Naive thymus-derived CD4-positive, alpha-beta T cell (primary cell): ENCODE measurements at places on chromosomes 13 and 19.

- no peak overlapping the region for H3K27ac ChIP-seq
- DNase-seq: no peak
- H3K4me1 ChIP-seq: no peaks in the 10 kb centered on the region
- H3K27me3 ChIP-seq: peaks cover 3% of the 10 kb centered on the region
- no peaks in the 10 kb centered on the region for H3K36me3 ChIP-seq
Observed at GRCh38 chr13:110302997-110303396, 4.0 kb downstream of the COL4A1 start.

- H3K27me3 ChIP-seq: no peaks in the 10 kb centered on the region
- H3K4me3 ChIP-seq: no peak overlapping the region
- no peaks in the 10 kb centered on the region for H3K36me3 ChIP-seq
- H3K27ac ChIP-seq: no peak overlapping the region
Observed at GRCh38 chr13:67408798-67409197, 178.7 kb upstream of the PCDH9 start.

DNA sequence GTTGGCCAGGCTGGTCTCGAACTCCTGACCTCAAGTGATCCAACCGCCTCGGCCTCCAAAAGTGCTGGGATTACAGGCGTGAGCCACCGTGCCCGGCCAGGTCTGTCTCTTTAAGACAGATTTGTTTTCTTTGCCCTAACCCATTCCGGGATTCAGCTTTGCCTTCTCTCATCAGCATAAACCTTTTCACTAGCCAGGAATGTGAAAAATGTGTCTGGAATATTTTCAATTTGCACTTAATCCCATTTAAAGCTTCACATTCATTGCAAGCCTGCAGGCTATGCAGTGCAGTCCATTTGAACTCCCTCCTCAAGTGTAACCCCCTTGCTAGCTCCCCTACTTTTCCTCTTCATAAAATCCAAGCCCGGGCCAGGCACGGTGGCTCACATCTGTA, 880 bp upstream of the TMEM160 start:
- H3K27ac ChIP-seq: no peak overlapping the region
- H3K36me3 ChIP-seq: no peaks in the 10 kb centered on the region

DNA sequence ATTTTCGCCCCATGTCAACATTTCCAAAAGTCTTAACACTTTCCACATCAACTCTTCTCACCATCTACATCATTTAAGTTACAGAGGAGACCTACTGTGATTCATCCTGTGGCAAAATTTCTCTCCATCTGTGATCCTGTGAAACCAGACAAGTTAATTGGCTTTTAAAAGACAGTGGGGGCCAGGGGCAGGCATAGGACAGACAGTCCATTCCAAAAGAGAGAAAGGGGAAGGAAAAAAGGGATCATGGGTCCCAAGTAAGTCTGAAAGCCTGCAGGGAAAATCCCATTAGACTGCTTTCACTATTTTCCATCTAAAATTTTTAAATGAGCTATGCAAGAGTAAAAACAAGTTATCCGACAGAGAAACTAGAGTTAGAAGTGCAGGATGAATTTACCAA, 121.0 kb downstream of the MRPL57 start:
- no peaks in the 10 kb centered on the region for H3K36me3 ChIP-seq
- H3K4me3 ChIP-seq: peak overlapping the region; percentile 90
- DNase-seq: no peak
- peaks cover 15% of the 10 kb centered on the region for H3K4me1 ChIP-seq
- peak overlapping the region; percentile 44 for H3K27ac ChIP-seq

GRCh38 chr13:43054803-43055802, 31.7 kb downstream of the DNAJC15 start:
- peak overlapping the region; percentile 62 for H3K4me3 ChIP-seq
- H3K27ac ChIP-seq: peak overlapping the region; percentile 78
- H3K27me3 ChIP-seq: no peaks in the 10 kb centered on the region
- no peaks in the 10 kb centered on the region for H3K36me3 ChIP-seq
- peak; percentile 46 for DNase-seq

- H3K4me1 ChIP-seq: no peaks in the 10 kb centered on the region
- H3K27ac ChIP-seq: no peak overlapping the region
- H3K36me3 ChIP-seq: no peaks in the 10 kb centered on the region
- DNase-seq: no peak
Observed at GRCh38 chr19:18802354-18802753, 11.2 kb upstream of the COMP start.

GRCh38 chr13:50198508-50198907, 183.3 kb downstream of the KCNRG start:
- no peak overlapping the region for H3K4me3 ChIP-seq
- H3K27ac ChIP-seq: no peak overlapping the region
- H3K36me3 ChIP-seq: no peaks in the 10 kb centered on the region
- no peaks in the 10 kb centered on the region for H3K27me3 ChIP-seq
- no peaks in the 10 kb centered on the region for H3K4me1 ChIP-seq

GRCh38 chr19:57949296-57949695, 1.8 kb upstream of the ZNF256 start:
- no peak overlapping the region for H3K4me3 ChIP-seq
- peaks cover 6% of the 10 kb centered on the region for H3K4me1 ChIP-seq
- H3K27me3 ChIP-seq: no peaks in the 10 kb centered on the region

DNA sequence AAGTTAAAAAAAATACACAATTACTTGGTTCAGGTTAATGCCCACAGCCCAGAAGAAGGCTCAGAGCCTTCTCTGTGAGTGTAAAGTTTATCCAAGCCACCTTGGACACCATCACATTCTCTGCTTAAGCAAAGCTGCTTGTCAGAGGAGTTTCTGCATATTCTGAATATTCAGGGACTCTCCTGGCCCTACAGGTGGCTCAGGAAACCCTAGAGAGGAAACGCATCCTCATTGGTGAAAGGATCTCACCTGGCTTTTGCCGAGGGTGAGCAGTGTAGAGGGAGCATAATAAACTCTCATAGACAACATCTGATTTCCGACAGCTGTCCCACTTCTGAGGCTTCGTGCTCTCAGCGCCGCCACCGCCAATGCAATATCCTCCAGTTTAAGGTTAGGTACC, 239.9 kb upstream of the TSHZ3 start:
- no peak for DNase-seq
- no peaks in the 10 kb centered on the region for H3K4me1 ChIP-seq
- H3K27me3 ChIP-seq: no peaks in the 10 kb centered on the region
- no peak overlapping the region for H3K27ac ChIP-seq

GRCh38 chr19:35919306-35919705, 11.2 kb upstream of the TYROBP start:
- no peaks in the 10 kb centered on the region for H3K4me1 ChIP-seq
- no peak for DNase-seq
- H3K27me3 ChIP-seq: no peaks in the 10 kb centered on the region
- H3K36me3 ChIP-seq: no peaks in the 10 kb centered on the region
- H3K27ac ChIP-seq: no peak overlapping the region
- no peak overlapping the region for H3K4me3 ChIP-seq

GRCh38 chr13:44104197-44104490, 224.4 kb downstream of the LACC1 start:
- no peaks in the 10 kb centered on the region for H3K36me3 ChIP-seq
- no peak for DNase-seq
- no peak overlapping the region for H3K27ac ChIP-seq
- H3K4me3 ChIP-seq: no peak overlapping the region

DNA sequence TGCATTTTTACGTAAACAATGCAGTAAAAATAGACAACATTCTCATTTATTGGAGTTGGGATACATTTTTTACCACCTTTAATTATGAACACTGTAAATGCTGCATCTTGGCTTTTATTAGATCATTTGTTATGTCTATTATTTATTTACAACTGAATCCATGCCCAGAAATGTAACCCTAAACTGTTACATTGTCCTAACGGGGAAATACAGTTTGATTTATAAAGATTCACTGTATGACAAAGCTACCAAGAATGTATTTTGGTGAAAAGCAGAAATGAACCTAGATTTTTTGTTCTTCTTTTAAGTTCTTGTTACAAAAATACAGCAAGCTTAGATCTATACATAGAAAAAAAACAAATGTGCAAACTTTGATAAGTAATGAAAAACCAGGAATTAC, 1.1 kb downstream of the METTL21C start:
- no peak for DNase-seq
- H3K27ac ChIP-seq: no peak overlapping the region
- no peaks in the 10 kb centered on the region for H3K4me1 ChIP-seq
- H3K4me3 ChIP-seq: no peak overlapping the region
- H3K36me3 ChIP-seq: no peaks in the 10 kb centered on the region

DNA sequence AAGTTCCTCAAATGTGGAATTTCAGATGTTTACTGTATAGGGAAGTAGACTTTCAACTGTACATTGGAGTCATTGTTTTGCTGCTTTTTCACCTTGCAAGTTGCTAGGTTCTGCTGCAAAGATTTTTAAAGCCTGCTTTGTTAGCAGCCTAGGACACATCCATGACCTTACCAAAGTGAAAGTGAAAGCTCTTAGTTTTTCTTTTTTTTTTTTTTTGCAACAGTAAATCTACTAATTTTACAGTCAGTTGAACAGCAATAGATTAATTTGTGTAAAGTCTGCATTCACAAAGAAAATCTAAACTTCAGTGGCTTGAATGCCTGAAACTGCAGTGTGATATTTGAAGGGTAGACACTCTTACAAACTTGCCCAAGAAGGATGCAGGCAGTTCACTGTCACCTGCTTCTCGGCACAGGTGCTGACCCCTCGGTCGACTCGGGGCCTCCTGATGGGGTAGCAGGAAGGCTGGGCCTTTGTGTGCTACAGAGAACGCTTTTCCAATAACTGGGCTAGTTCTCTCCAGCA, 5.0 kb upstream of the MTIF3 start:
- H3K36me3 ChIP-seq: no peaks in the 10 kb centered on the region
- H3K4me1 ChIP-seq: peaks cover 15% of the 10 kb centered on the region
- H3K27ac ChIP-seq: peak overlapping the region; percentile 72
- H3K27me3 ChIP-seq: no peaks in the 10 kb centered on the region

DNA sequence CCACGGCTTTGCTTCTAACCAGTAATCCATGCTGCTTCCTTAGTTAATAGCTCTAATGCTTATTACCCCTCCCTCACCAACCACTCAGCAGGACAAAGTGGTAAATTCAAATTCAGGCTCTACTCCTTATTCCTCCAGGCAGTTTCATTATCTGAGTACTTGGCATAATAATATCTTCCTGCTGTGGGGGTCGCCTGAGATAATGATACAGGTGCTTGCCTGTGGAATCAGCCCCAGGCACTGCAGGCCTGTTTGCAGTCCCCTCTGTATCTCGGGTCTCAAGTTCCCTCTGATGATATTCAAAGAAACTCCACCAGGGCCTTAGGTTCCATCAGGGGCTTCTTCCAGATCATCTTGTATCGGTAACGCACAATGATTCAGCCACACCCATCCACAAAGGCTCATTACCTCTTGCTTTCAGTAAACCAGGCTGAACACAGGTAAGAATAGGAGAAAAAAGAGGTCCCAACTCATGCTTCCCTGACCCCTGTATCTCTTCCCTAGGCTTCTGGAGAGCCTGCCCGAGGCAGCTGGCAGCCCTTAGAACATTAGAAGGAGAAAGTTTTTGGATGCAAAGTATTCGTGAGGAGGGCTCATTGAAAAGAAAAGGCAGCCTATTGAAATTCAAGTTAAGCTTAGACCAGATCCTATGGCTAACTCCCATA, 14.3 kb upstream of the FOXO1 start:
- H3K27me3 ChIP-seq: no peaks in the 10 kb centered on the region
- H3K27ac ChIP-seq: no peak overlapping the region
- no peaks in the 10 kb centered on the region for H3K4me1 ChIP-seq
- no peak overlapping the region for H3K4me3 ChIP-seq
- H3K36me3 ChIP-seq: no peaks in the 10 kb centered on the region

- H3K36me3 ChIP-seq: no peaks in the 10 kb centered on the region
- no peak overlapping the region for H3K4me3 ChIP-seq
- H3K4me1 ChIP-seq: no peaks in the 10 kb centered on the region
- no peak overlapping the region for H3K27ac ChIP-seq
- no peaks in the 10 kb centered on the region for H3K27me3 ChIP-seq
- no peak for DNase-seq
Observed at GRCh38 chr13:105050686-105051085, 1484.8 kb downstream of the EFNB2 start.

DNA sequence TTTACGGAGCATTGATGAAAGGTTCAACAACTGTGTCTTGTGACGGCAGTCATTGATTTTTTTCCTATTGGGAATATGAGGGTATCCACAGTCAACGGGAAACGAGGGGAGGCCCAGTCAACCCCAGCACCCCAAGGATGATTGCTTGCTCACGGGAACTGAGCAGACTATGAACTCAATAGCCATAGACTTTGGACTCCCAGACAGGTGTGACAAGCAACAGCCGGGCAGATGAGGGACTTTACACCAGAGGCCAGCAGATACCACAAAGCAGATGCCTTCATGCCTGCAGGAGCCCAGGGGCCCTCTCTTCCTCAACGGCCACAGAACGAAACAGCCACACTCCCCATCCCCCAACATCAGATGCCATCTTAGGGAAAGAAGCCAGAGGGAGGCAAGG, 80.3 kb upstream of the FLT1 start:
- no peaks in the 10 kb centered on the region for H3K4me1 ChIP-seq
- H3K36me3 ChIP-seq: no peaks in the 10 kb centered on the region
- no peaks in the 10 kb centered on the region for H3K27me3 ChIP-seq
- no peak overlapping the region for H3K27ac ChIP-seq

DNA sequence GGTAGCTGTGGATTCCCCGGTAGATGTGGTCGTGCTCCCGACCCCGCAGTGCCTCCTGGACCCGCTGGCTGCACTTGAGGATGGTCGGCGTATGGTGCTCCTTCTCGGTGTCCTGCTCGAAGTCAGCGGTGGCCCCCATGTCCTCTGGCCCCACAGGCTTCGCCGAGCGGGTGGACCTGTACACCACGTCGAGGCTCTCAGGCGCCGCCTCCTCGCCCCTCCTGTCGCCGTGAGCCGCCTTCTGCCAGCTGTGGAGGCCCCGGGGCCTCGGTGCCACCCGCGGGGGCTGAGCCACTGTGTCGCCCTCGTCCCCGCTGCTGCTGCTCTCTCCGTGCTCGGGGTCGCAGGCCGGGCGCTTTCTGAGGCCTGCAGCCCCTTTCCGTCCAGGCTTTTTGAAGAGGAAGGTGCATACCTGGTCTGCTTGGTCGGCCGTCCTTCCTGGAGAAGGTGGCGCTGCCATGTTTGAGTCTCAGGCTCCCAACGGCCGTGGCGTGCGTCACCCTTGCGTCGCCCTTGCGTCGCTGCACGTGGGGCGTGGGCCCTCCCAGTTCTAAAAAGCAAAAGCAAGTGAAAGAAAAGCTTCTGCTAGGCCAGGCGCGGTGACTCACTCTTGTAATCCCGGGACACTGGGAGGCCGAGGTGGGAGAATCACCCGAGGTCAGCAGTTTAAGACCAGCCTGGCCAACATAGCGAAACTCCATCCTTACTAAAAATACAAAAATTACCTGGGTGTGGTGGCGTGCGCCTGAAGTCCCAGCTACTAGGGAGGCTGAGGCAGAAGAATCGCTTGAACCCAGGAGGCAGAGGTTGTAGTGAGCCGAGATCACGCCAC, at the start of gene RNF113B:
Gene RNF113B (minus strand): TSS at position 493 of the 832 bp plus-strand sequence. CDS start 33 bp downstream, at position 460.
- no peaks in the 10 kb centered on the region for H3K36me3 ChIP-seq
- H3K27me3 ChIP-seq: no peaks in the 10 kb centered on the region
- no peak within 1 kb of the TSS for H3K27ac ChIP-seq
- DNase-seq: no peak
- no peaks in the 10 kb centered on the region for H3K4me1 ChIP-seq
- H3K4me3 ChIP-seq: no peak within 1 kb of the TSS

- no peak overlapping the region for H3K27ac ChIP-seq
- DNase-seq: no peak
- no peak overlapping the region for H3K4me3 ChIP-seq
- H3K27me3 ChIP-seq: no peaks in the 10 kb centered on the region
- H3K4me1 ChIP-seq: no peaks in the 10 kb centered on the region
Observed at GRCh38 chr13:37274569-37275497, 169.4 kb upstream of the CSNK1A1L start.
